Stimulated activated CD8-positive, alpha-beta memory T cell treated with anti-CD3 and anti-CD28 coated beads, Interleukin-15, amount 100 ng/mL, for 48 hours (primary cell): ENCODE measurements at places on chromosomes 3 and 15.

GRCh38 chr15:78985859-78986475, 41.1 kb upstream of the CTSH start:
- no peak for DNase-seq

DNA sequence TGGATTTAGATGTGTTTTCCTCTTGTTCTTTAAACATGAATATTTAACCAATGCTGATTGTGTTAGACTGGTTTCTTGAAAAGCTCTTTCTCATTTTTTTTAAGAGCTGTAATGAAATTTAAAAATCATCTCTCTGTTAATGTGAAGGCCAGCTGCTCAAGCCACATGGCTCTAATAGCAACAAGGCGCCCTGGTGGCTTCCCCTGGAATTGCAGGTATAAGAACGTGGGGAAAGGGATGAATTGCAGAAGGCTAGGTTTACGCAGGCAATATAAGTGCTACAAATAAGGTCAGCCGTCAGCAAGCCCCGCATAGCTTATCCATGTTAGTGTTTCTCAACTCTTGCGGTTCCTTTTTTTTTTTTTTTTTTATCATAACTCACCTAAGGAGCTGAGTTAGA, 108.5 kb downstream of the SAMMSON start:
- DNase-seq: no peak

GRCh38 chr15:77342807-77343206, 77.1 kb downstream of the PEAK1 start:
- no peak for DNase-seq

GRCh38 chr3:73137736-73138403, 76.4 kb downstream of the EBLN2 start:
- no peak for DNase-seq

DNA sequence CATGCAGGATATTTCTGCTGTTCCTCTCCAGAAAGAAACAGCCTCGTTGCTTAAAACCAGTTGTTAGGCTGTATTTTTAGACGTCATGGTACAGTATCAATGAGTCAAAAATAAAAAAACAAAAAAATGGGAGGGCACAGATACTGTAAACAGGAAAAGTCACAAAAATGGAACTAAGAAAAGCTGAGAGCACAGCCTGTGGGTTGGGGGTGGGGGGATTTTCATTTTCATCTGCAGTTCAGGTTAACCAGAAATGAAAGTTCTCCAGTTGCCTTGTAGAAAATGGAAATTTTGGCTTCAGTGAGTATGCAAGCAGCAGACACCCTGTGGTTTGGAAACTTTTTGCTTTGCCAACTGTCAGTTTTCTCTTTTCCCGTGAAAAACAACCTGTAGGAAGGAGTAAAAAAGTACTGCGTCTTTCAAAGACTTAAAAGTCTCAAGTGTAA, 59.0 kb downstream of the FRMD4B start:
- peak; percentile 55 for DNase-seq
